ENCODE measurements at places on chromosomes 11 and 22. TPM values are rescaled to one million over a fixed set of nuclear protein-coding genes. Genes with fewer than 3 reads are reported as not detected.

POU2AF1 gene
- total RNA-seq: not detected

LDHAL6A gene
- total RNA-seq: not detected

PIH1D2 gene
- total RNA-seq: 0.58 TPM

CWC15 gene
- total RNA-seq: 29.5 TPM
